ENCODE measurements at places on chromosomes 4 and X. TPM values are rescaled to one million over a fixed set of nuclear protein-coding genes. Genes with fewer than 3 reads are reported as not detected.

Gene EXOC1L
- total RNA-seq = not detected

Gene NDUFB11
- 86.1 TPM for total RNA-seq

Gene SYN1
- total RNA-seq = 7.1 TPM

Gene GAB1
- total RNA-seq = 28.8 TPM

Gene KLHL13
- total RNA-seq = 3.7 TPM

Gene CDX4
- total RNA-seq = not detected

Gene CT55
- not detected for total RNA-seq

Gene DGAT2L6
- total RNA-seq = not detected

Gene SPANXC
- not detected for total RNA-seq

Gene SYTL5
- 0.70 TPM for total RNA-seq

Gene H2BW2
- total RNA-seq = not detected

Gene TIGD4
- total RNA-seq = 3.0 TPM

Gene MAOA
- total RNA-seq = 0.38 TPM

Gene MTTP
- 0.11 TPM for total RNA-seq

Gene LUZP4
- total RNA-seq = not detected

Gene TMPRSS11D
- total RNA-seq = not detected

Gene ADRA2C
- total RNA-seq = 16.5 TPM

Gene ATP6AP2
- total RNA-seq = 66.1 TPM

Gene SPANXB1
- total RNA-seq = not detected

Gene MTNR1A
- total RNA-seq = 0.75 TPM

Gene LANCL3
- 0.45 TPM for total RNA-seq

Gene ESX1
- not detected for total RNA-seq

Gene BMX
- total RNA-seq = not detected

Gene RTL5
- total RNA-seq = 9.9 TPM

Gene HEPH
- total RNA-seq = 92.7 TPM

Gene TMPRSS11A
- not detected for total RNA-seq

Gene RTL3
- not detected for total RNA-seq

Gene TSPAN7
- total RNA-seq = 15.1 TPM

Gene RNF150
- total RNA-seq = 8.2 TPM

Gene HTRA3
- total RNA-seq = 6.9 TPM

Gene GAGE13
- not detected for total RNA-seq

Gene TMEM35A
- total RNA-seq = 0.79 TPM

Gene BMPR1B
- total RNA-seq = 5.1 TPM

Gene HMX1
- total RNA-seq = not detected

Gene PHKA1
- 9.1 TPM for total RNA-seq

Gene ETDB
- total RNA-seq = not detected

Gene MAGED4
- 78.4 TPM for total RNA-seq

Gene PDGFRA
- total RNA-seq = 7.8 TPM

Gene ITM2A
- total RNA-seq = 49.4 TPM

Gene PLXNB3
- 1.1 TPM for total RNA-seq

Gene NEXMIF
- total RNA-seq = 1.5 TPM

Gene NCAPG
- 37.5 TPM for total RNA-seq

Gene TMSB15A
- 78.6 TPM for total RNA-seq

Gene ABLIM2
- 1.6 TPM for total RNA-seq

Gene FGF2
- 10.6 TPM for total RNA-seq

Gene EDA
- 113 TPM for total RNA-seq

Gene HSFX2
- total RNA-seq = not detected

Gene KIAA1210
- total RNA-seq = not detected

Gene MSX1
- total RNA-seq = 0.46 TPM

Gene PHEX
- 0.24 TPM for total RNA-seq

Gene CT83
- not detected for total RNA-seq

Gene NDNF
- total RNA-seq = 2.4 TPM

Gene SPIN2A
- 1.8 TPM for total RNA-seq

Gene ENPEP
- 9.4 TPM for total RNA-seq

Gene CLIC2
- total RNA-seq = 0.64 TPM

Gene MAGED4B
- 162 TPM for total RNA-seq

Gene CENPVL1
- total RNA-seq = 0.45 TPM

Gene MAGEB2
- total RNA-seq = not detected

Gene CCDC160
- total RNA-seq = 4.7 TPM
